ENCODE measurements at places on chromosomes 13 and 19. TPM values are rescaled to one million over a fixed set of nuclear protein-coding genes. Genes with fewer than 3 reads are reported as not detected.

The ACER1 gene
- total RNA-seq: not detected

The LHB gene
- not detected for total RNA-seq

The KASH5 gene
- 0.95 TPM for total RNA-seq

GRCh38 chr19:57052081-57052480, 67.7 kb upstream of the USP29 start:
- DNase-seq: no peak

DNA sequence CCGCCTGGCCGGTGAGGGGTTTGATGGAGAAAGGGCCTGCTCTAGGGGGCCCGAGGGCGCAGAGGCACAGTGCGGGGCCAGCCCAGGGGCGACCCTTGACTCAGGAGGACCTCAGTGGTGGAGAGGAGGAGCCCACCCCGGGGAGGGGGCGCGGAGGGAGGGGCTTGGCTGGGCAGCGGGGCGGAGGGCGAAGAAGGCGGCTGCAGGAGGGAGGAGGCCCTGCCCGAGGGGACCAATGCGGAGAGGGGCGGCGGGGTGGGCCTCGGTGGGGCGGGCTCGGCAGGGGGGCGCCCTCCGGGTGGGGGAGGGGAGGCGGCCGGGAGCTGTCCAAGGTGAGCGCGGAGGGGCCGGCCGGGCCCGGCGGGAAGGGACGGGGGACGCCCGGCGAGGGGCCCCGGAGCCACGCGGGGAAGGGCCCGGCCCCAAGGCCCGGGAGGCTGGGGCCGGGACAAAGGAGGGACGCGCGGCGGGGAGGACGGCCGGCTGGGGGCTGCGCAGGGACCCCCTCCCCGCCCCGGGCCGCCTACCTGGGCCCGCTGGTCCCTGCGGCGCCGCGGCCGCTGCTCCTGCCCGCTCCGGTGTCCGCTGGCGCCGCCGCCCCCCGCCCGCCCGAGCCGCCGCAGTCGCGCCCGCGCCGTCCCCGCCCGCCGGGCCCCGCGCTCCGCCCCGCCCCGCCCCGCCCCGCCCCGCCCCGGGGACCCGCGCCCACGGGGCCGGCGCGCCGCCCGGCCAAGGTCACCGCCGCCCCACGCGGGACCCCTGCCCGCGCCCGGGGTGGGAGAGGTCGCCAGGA, at the start of gene DIRAS1:
TSS of gene DIRAS1 (minus strand) at position 596 of the 793 bp plus-strand sequence. CDS start 3,566 bp downstream, outside the sequence.
- no peak for DNase-seq

DNA sequence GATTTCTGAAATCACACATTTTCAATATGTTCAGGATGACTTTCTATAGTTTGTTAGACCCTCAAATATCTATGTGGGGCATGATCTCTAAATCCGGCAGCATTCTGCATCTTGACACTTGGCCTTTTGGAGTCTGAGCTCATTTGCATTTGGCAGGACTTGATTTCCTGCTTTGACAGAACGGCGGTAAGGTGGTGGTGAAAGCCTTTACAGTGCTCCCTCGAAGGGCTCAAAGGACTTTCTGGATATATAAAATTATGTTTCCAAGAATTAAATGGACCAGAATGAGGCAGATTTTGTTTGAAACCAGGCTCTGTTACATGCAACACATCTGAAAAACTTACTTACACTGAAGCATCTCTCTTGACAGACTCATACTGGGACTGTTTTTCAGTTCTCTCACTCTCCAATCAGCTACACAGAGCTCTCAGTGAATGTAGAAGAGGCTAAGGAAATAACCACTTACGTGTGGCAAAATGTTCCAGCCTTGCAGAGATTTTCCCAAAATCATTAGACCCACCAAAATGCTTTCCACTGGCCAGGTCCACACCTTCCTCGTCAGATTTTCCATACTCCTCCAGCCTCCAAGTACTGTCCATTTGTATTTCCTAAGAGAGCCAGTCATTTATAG, 207.2 kb downstream of the SPRY2 start:
- no peak for DNase-seq

The TNNT1 gene
- not detected for total RNA-seq

DNA sequence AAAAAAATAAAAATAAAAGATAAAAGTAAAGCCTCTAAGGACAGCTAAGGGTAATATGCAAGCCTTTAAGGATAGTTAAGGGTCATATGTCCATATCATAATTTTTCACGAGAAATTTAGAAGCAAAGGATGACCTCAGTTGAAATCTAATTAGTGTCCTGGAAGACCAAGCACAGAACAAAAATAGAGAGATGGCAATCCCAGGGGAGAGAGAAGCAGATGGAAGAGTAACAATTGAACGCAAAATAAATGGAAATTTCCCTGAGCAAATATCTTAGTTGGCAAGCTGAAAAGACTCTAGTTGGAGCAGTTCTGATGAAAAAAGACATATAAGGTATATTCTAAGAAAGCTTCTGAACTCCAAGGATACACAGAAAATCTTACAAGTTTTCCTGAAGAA, 275.4 kb downstream of the NALCN start:
- DNase-seq: no peak

Measured in activated CD8-positive, alpha-beta T cell treated with anti-CD3 and anti-CD28 coated beads for 36 hours (primary cell).